ENCODE measurements at places on chromosomes 13 and 19.
A peak's percentile ranks its signal among the peaks of the same experiment; 100 is the strongest.

DNA sequence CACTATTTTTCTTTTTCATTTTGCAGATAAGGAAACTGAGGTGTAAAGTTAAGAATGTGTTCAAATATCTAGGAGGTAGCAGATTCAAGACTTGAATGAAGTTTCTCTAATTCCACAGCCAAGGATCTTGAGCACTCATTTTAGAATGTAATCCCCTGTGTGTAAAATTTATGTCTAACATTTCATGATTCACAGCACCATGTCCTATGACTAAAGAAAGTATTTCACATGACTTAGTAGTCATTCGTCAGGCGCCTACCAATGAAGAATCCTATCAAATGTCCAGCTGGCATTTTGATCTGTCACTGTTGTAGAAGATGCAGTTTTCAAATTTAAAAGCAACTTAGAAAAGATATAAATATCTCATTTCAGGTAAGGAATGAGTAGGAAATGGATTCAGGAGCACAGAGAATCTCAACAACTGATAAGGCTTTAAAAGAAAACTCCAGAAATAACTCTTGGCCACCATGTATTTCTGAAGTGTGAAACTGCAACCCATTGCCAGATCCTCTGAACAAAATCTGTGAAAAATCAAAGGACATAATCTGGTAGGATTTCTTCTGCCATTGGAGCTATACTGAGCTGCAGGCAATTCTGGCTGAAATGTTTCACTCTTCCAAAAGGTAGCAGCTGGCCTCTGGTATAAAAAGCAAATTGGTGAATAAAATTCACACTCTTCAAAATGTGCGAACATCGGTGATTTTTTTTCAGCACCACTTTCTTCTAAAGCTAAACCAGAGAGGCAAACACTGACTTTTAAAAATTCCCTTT is 92.2 kb downstream of the DCLK1 start:
- DNase-seq = no peak

DNA sequence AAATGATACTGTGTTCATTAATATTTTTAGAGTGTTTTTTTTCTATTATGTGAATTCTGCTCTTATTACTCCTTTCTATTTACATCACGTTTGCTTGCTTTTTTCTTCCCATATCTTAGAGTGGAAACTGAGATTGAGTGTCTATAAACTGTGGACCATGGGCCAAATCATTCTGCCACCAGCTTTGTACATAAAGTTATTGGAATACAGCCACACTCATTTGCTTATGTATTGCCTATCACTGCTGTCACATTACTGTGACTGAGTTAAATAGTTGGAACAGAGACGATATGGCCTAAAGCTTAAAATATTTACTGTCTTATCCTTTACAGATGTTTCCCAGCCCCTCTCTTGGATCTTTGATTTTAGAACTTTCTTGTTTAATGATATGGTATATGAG is 260.4 kb downstream of the MAB21L1 start:
- DNase-seq = no peak

- no peak for DNase-seq
These were observed 22.3 kb downstream of the CEBPG start for GRCh38 chr19:33395561-33396550.

DNA sequence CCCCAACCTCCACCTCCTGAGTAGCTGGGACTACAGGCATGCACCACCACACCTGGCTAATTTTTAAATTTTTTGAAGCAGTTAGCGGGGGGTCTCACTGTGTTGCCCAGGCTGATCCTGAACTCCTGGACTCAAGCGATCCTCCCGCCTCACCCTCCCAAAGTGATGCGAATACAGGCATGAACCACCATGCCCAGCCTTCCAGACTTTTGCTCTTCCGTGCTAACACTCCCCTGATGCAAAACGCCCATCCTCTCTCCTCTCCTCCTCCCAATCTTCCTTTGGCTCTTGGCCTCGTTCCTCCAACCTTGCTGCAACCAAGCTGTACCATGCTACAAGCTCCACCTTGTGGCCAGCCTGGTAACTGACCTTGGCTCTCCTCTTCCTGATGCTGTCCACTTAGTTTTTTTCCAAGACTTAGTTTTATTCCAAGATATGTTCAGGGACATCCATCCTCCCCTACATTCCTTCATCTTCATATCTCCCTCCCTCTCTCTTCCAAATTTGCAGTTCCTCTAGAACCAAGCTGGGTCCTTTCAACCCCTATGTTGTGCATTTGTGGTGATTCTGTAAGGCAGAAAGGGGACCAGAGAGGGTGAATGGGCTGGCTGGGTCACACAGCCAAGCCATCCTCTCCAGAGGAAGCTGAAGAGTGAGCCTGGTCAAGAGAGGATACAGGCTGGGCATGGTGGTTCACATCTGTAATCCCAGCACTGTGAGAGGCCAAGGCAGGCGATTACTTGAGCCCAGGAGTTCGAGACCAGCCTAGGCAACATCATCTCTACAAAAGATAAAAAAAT is 32.8 kb downstream of the TINCR start:
- no peak for DNase-seq

GRCh38 chr13:99356262-99357091 is 49.3 kb upstream of the GPR183 start:
- DNase-seq = no peak

GRCh38 chr13:112986946-112987681 is 18.1 kb downstream of the MCF2L start:
- DNase-seq = no peak

DNA sequence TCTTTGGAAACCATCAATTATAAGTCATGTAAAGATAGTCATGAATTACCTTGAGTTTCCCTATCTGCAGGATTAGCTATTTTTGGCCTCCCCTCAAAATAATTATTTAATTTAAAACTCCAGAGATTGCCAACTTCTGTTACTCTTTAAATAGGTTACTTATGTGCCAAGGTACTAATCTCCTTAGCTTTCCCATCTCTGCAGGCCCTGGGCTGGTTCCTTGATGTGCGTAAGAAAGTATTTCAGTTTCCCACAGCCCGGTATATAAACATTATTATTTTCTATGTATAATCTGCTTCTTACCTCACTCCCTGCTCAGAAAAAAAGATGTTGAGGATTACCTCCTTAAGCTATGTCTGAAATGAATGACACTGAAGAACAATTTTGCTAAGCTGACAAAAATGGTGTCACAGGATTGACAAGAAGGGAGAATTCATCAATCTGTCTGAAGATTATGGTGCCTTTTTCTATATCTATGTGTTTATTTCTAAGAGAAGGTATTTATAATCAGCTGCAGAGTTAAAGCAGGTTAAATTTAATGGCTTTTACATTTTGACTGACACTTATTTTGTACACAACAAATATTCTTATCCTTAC is 1697.2 kb upstream of the PCDH20 start:
- DNase-seq = no peak

- DNase-seq = no peak
These were observed 19.4 kb upstream of the EIF3G start for GRCh38 chr19:10138879-10139795.

DNA sequence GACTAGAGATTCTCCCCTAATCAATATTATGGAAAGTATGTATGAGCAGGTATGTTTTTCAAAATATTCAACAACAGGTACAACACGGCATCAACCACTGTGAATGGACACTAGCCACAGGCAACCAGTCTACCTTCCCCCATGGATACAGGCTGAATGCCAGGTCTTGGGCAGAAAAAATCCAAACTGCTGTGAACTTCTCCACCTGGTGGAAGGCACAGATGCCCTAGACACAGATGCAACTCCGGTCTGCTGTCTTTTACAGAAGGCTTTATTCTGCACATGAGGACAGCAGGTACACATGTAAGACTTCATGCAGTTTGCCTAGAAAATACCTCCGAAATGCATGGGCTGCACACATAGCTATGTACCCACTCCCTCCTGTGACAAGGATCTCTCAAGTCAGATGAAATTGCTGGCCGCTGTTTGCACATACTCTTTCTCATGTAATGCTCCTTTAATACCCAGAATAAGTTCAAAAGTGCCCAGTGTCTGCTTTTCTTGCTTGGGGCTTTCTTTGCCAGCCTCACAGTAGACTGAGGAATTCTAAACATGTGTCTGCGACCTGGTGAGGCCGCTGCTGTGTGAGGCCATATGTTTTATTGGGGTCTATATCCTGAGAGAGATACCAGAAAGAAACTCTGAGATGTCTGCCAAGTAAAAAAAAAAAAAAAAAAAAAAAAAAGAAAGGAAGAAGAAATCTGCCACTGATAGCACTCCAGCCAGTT is 325.9 kb downstream of the FOXO1 start:
- DNase-seq = no peak

- no peak for DNase-seq
These were observed 17.3 kb downstream of the PLD3 start for GRCh38 chr19:40365613-40366401.

DNA sequence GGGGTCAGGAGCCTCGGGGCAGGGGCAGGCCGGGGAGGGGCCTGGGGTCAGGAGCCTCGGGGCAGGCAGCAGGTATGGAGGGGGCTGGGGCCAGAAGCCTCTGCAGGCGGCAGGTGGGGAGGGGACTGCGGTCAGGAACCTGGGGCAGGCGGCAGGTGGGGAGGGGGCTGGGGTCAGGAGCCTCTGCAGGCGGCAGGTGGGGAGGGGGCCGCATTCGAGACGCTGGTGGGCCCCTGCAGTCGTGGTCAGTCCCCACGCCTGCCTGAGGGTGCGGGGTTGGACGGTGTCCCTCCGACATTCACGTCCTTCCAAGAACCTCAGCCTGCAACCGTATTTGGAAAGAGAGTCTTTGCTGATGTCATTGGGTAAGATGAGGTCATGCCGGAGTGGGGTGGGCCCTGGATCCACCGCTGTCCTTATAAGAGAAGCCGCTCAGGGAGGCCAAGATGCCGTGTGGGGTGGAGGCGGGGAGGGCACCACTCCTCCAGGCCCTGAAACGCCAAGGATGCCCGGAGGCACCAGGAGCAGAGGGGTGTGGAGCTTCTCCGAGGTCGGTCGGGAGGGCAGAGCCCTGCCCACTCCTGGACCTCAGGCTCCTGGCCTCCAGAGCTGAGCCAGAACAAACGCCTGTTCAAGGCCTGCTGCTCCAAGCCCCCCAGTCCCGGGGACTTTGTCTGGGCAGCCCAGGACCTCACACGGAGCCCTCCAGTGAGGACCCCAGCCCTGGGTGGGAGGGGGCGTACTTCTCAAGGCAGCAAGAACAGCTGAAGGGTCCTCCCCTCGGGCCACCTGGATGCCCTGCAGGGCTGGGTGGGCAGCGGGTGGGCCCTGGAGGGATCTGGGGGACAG is 30.1 kb downstream of the PIP5K1C start:
- DNase-seq = no peak

GRCh38 chr13:100526318-100527000 is 62.1 kb downstream of the GGACT start:
- peak; percentile 27 for DNase-seq

DNA sequence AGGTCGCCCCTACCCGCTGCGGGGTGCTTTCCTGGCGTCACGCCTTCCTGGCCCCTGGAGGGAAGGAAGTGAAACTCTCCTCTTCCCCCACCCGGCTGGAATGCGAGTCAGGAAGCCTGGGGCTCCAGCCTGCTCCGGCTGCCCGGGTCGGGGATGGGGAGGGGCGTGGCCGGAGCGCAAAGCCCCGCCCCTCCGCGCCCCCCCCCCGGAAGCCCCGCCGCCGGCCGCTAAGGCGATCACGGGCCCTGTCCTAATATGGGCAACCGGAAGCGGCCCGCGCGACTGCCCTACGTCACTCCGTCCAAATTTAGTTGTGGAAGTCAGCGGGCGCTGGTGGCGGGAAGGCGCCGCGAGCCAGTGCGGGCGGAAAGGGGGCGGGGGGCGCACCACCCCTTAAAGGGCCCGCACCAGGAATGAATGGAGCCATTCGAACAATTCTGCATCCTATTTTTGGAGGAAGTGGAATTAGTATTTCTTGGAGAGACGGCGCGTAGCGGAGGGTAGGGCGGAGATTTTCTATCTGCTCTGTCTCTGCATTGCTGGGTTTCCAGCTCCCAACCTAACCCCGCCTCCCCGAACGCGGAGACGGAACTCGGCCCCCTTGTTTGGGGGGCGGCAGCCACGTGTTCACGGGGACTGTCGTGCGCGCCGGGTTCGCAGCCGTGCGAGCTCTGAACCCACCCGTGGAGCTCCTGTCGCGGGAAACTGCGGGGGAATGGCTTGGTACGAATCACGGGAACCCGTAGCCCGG is 1.6 kb downstream of the IER2 start:
- DNase-seq = peak; percentile 96

- no peak for DNase-seq
These were observed 19.7 kb downstream of the VWA8 start for GRCh38 chr13:41941174-41941573.

- DNase-seq = no peak
These were observed 4.9 kb upstream of the LYPD3 start for GRCh38 chr19:43470288-43470687.

- no peak for DNase-seq
These were observed 14.5 kb downstream of the ZNF426 start for GRCh38 chr19:9523885-9524474.

DNA sequence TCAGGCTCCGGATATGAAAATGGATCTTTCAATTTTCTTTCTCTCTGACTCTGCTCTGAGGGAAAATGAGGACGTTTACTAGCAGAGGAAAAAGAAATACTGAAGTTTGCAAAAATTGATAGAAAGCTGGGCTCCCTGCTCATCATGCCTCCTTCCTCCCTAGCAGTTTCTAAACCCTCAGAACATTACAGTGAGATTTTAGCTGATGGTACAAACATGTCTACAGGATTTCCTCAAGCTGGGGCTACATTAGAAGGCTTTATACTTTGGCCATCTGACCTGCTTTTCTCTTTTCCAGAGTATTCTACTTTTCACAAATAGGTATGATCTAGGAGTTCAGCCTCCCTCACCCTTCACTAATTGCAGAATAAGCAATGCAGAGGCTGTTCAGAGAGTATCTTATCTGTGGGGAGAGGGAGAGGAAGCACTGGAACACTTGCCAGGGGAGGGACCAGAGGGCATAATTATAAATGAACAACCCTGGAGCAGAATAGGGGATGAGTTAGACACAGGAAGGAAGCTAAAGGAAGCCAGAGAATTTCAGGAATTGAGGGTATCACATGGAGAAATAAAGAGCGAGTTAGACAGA is 30.0 kb downstream of the CEACAM1 start:
- no peak for DNase-seq

- no peak for DNase-seq
These were observed 227.9 kb upstream of the ARGLU1 start for GRCh38 chr13:106795847-106796246.

GRCh38 chr13:44312834-44313551 is 60.6 kb upstream of the SERP2 start:
- no peak for DNase-seq

DNA sequence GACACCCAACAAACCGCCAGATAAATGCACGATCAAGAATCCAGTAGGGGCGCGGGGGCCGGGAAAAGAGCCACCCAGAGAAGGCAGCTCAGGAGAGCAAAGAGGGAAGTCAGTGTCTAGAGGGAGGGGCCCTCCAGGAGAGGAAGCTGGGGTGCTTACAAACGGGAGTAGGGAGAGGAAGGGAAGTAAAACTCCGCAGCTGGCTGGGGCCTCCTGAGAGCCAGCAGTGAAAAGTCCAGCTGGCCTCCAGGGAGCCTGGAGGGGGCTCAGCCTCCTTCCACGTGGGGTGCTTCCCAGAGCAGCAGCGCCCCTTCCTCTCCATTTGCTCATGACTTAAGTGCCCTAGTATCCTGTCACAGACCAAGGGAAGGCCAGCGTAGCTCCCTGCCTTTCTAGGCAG is 51.8 kb downstream of the TMED1 start:
- DNase-seq = no peak
